Uterus (tissue), 4 donors: ENCODE measurements at places on chromosomes 2 and 18. TPM values are rescaled to one million over a fixed set of nuclear protein-coding genes. Genes with fewer than 3 reads are reported as not detected.

GRCh38 chr2:20627712-20628380, 23.1 kb downstream of the HS1BP3 start:
- DNase-seq, result no peak
- H3K27me3 ChIP-seq, result no peaks in the 10 kb centered on the region
- no peak overlapping the region for H3K27ac ChIP-seq
- no peaks in the 10 kb centered on the region for H3K4me1 ChIP-seq

DNA sequence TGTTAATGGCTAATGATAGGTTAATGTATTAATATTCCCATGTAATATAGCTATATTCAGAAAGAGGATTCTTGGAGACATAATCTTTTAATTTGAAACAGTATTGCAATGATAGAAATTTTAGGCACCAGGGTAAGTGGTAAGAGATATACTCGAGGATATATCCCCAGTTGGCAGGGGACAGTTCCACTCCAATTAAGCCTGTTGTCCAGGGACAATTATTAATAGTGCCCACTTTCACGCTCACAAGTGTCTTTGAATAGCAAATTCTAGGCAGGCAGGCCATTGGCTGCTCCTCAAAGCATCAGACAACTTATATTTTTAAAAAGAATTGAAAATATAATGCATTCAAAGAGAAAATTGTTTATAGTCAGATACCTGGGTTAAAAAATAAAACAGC, 190.7 kb downstream of the PDE11A start:
- no peaks in the 10 kb centered on the region for H3K4me1 ChIP-seq
- no peak for DNase-seq
- H3K27me3 ChIP-seq, result no peaks in the 10 kb centered on the region
- H3K4me3 ChIP-seq, result no peak overlapping the region

DNA sequence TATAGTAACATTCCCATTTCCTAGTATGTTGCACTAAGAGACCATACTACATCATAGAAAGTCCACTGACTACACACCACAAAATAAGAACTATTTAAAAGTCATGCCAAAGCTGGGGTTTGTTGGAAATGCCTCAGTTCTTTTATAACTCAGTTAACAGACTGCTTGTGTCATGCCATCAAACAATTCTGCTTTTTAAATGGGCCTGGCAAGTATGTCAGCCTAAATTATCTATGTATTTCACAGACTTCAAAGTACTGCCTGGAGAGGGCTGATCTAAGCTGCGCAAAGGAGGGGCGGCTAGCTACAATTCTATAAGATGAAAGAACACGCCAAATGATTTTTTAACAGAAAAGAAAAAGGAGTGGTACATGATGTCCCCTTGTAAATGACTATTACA, 49.6 kb downstream of the FARSB start:
- no peaks in the 10 kb centered on the region for H3K4me1 ChIP-seq
- no peak for DNase-seq
- H3K4me3 ChIP-seq, result no peak overlapping the region
- H3K36me3 ChIP-seq, result no peaks in the 10 kb centered on the region
- H3K27me3 ChIP-seq, result no peaks in the 10 kb centered on the region

DNA sequence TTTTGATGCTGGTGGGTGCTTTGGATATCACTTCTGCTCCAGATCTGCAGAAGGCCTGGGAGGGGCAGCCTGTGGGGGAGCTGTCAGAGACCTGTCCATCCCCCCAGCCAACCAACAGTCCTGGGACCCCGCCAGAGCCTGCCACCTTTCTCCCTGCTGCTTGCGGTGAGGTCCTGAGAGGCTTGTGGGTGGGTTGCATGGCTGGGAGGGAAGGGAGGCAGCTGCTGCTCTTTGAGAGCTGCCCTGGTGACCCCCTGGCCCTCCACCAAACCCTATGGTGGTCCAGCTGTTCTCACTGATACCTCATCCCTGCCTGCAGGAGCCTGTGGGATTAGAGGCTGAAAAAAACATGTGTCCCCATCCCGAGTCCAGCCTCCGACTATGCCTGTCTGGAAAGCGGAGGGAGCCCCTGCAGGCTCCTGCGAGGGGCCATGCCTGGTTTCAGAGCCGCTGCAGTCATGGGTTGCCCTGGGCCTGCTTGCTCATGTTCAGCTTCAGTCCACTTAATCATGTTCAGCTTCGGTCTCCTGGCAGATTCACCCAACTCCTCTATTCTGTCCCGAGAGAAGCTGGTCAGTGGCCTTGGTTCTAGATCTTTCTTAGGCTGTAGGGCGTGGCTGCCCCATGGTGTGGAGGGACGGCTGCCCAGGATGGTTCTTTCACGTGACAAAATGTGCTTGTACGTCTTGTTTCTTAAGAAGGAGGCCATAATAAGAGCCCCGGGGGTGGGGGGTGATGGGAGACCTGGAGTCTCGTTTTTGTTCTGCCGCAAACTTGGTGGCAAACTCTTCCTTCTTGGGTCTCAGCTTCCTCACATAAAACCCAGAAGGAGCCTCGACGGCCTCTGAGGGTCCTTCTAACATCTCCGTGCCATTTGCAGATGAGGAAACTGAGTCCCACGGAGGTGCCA, 98.5 kb downstream of the CTIF start:
- DNase-seq, result peak; percentile 11
- H3K36me3 ChIP-seq, result no peaks in the 10 kb centered on the region
- no peak overlapping the region for H3K27ac ChIP-seq
- H3K4me3 ChIP-seq, result no peak overlapping the region

DNA sequence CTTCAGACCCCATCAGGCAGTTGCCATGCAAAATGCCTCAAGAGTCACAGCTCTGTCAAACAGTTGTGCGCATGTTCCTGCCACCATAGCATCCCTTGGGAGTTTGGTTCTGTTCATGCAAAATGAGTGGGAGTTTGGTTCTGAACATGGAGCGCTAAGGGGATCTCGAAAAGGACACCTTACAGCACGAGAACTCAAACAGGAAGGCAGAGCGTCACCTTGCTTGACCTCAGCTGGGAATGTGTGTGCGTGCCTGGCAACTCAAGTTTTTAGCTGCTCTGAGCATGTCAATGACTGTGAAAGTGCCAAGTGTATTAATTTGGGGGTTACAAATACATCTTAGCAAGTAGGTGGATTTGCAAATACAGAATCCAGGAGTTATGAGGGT, 16.6 kb downstream of the MALL start:
- no peaks in the 10 kb centered on the region for H3K4me1 ChIP-seq
- H3K27me3 ChIP-seq, result no peaks in the 10 kb centered on the region
- no peak overlapping the region for H3K4me3 ChIP-seq
- H3K27ac ChIP-seq, result no peak overlapping the region
- DNase-seq, result no peak

DNA sequence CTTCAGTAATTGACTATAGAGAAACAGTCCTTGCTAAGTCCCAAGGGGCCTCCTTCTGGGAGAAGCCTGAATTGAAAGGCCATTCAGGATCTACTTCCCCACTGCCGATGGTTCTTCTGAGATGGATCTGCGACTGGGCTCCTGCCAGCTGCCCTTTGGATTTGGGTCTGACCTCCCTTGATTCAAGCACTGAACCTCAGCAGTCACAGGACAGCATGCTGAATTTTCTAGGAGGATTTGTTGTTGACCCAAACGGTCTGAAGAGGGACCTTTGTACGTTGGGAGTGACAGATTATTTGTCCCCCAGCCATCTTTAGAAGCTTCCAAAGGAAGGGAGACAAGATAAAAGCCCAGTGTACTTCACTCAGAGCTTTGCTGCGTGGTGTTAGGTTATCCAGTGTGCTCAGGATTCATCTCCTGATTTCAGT, 67.1 kb downstream of the NXPH2 start:
- no peaks in the 10 kb centered on the region for H3K4me1 ChIP-seq
- no peak for DNase-seq
- no peak overlapping the region for H3K4me3 ChIP-seq
- H3K36me3 ChIP-seq, result no peaks in the 10 kb centered on the region
- H3K27me3 ChIP-seq, result no peaks in the 10 kb centered on the region

DNA sequence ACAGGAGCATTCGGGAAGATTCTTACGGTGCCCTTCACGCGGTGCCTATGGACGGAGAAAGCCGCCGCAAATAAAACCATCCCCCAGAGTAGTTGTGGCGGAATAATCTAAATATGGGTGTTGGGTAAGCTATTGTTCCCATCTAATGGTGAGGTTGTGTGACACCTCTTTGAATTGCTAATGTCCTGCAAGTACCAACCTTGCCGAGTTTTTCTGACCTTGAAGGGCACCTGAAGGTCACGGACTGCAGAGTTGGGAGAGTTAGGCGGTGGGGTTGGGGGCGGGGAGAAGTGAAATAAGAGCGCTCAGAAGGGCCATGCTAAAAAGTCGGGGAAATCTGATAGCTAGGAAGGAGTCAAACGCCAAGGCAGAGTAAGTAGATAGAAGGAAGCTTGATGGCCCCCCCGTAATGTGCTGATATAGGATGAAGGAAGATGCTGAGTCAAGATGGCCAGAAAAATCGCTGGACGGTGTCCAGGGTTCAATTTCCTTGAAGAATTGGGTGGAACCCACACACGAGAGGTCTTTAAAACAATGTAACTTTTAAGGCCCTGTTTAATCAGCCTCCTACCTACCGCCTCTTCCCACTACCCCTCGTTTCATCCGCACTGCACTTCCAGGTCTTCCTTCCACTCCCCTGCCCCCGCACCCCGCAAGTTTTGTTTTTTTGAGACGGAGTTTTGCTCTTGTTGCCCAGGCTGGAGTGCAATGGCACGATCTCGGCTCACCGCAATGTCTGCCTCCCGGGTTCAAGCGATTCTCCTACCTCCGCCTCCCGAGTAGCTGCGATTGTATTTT, 600 bp downstream of the KATNAL2 start:
- no peaks in the 10 kb centered on the region for H3K27me3 ChIP-seq
- peak overlapping the region; percentile 90 for H3K27ac ChIP-seq
- no peaks in the 10 kb centered on the region for H3K4me1 ChIP-seq
- no peaks in the 10 kb centered on the region for H3K36me3 ChIP-seq
- DNase-seq, result peak; percentile 29
- peak overlapping the region; percentile 52 for H3K4me3 ChIP-seq

- no peaks in the 10 kb centered on the region for H3K27me3 ChIP-seq
- no peaks in the 10 kb centered on the region for H3K36me3 ChIP-seq
- H3K27ac ChIP-seq, result no peak overlapping the region
- no peak overlapping the region for H3K4me3 ChIP-seq
- no peak for DNase-seq
These were observed 2.0 kb upstream of the CAPN10 start for GRCh38 chr2:240584486-240585031.

DNA sequence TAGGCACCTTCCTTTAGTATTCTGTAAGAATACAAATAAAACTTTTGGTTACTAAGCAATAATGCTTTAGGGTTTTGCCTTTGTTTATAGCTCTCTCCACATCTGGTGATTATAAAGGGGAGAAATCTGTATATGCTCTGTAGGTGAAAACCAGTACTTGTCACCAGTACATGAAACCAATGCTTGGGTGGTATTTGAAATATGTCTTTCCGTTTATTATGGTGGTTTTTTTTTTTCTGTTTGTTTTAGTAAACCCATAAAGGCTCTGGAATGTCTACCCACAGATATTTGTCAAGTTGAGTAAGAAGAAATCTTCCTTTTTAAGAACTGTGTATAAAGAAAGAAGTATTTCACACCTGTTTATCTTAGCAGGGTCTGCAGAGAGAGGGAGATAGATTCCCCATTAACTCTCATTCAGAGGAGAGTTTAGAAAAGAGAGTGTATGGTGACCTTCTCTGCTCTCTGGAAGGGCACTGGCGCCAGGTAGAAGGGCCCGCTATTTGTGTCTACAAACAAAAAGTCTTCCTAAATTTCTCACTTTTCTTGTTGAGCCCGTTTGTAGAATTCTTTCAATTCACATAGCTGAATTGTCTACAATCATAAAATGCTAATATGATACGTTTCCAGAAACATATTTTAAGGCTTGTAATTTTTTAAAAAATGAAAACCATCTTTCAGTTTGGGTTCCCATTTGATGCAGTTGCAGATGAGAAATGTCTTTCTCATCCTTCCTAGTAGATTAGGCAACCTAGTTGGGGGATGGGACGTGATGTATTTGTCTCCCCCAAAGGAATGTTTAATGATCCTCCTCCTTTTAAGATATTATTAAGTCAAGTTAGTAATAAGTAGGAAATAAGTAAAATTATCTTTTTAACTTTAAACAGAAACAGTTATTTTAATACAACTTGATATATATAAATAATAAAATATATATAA, 33.9 kb downstream of the MAP3K20 start:
- no peaks in the 10 kb centered on the region for H3K4me1 ChIP-seq
- no peak overlapping the region for H3K4me3 ChIP-seq
- peak overlapping the region; percentile 63 for H3K27ac ChIP-seq
- no peaks in the 10 kb centered on the region for H3K36me3 ChIP-seq
- DNase-seq, result no peak
- H3K27me3 ChIP-seq, result no peaks in the 10 kb centered on the region

DNA sequence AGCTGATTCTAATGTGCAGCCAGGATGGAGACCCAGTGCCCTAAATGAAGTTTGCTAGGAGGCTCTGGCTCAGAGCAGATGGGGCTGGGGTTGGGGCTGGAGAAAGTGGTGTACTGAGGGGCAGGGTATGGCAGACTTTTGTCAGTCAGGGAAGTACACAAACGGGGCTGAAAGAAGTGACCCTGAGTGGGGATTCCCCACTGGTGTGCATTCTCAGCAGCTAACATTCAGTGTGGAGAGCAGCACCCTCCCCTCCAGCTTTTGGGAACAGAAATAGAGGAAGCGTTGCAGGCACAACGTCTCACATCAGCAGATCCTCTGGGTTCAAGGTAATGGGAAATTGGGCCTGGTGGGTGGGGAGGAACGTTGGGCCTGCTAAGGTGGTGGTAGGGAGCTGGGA, 89.1 kb upstream of the GCFC2 start:
- H3K4me1 ChIP-seq, result no peaks in the 10 kb centered on the region
- H3K27ac ChIP-seq, result no peak overlapping the region
- DNase-seq, result no peak
- no peak overlapping the region for H3K4me3 ChIP-seq

GRCh38 chr2:18214936-18215335, 336.5 kb downstream of the KCNS3 start:
- H3K27me3 ChIP-seq, result no peaks in the 10 kb centered on the region
- H3K27ac ChIP-seq, result no peak overlapping the region
- H3K4me3 ChIP-seq, result no peak overlapping the region

Gene SERPINB5
- total RNA-seq, result not detected
